ENCODE measurements at places on chromosomes 1 and 21.

- no peak for DNase-seq
These were observed 107.6 kb downstream of the NAV1 start for GRCh38 chr1:201646411-201647022.

GRCh38 chr21:37665230-37666024, 250.8 kb downstream of the KCNJ6 start:
- no peak for DNase-seq

GRCh38 chr21:34613679-34614627, 960 bp downstream of the RCAN1 start:
- no peak for DNase-seq

GRCh38 chr1:40750451-40750908, 33.1 kb upstream of the KCNQ4 start:
- no peak for DNase-seq

GRCh38 chr1:177984761-177985160, 14.9 kb upstream of the SEC16B start:
- no peak for DNase-seq

DNA sequence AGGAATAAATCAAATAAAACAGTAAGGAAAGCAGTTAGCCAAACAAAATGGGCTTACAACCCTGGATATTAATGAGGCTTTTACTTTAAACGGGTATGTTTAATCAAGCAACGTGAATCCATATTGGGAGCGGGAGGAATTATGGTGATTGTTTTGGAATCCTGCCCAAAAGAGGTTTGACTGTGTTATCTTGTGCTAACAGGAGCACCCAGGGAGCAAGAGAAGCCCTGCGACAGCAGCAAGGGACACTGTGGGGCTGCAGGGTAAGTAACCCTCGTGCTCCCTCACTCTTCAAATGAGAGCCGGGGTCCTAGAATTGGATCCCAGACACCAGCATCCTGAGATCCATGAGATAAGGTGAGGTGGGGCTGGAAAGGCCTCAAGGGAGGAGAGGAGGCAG, 72.6 kb upstream of the PGBD5 start:
- no peak for DNase-seq

- DNase-seq = no peak
These were observed 6.6 kb downstream of the SORT1 start for GRCh38 chr1:109391157-109391556.

- DNase-seq = no peak
These were observed 85.0 kb downstream of the ATP1A1 start for GRCh38 chr1:116457946-116458604.

- no peak for DNase-seq
These were observed 12.5 kb upstream of the PKP1 start for GRCh38 chr1:201270616-201271390.

DNA sequence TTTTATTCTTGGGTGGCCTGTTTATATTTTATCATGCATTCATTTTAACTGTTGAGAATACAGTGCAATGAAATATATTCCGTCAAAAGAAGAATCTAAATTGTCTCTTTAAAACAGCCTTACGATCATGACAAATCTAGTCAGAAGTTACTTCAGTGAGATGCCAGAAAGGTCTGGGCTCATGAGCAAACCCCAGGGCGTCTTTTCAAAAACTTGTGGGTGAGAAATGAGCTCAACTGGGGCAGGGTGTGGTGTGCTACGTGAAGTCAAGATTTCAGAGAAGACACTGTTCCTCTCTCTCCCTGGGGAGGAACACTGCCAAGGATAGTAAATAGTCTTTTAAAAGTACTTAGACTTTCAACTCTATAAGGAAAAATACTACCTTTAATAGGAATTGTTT, 13.4 kb upstream of the UAP1 start:
- DNase-seq = no peak

DNA sequence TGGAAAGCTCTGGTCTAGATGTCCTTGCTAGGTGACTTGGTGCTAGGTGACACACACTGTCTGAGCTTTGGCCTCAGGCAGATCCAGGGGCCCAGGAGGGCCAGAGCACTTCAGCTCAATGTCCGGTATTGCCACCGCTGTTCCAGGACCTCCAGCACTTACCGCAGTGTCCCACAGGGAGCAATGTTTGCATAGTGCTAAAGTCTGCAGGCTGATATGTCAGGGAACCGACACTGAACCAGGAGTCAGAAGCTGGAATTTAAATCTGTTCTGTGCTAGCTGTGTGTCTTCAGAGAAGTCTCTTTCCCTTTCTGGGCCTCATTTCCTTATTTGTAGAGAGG, 19.3 kb downstream of the DHCR24 start:
- no peak for DNase-seq

GRCh38 chr1:171948511-171948910, 107.2 kb downstream of the DNM3 start:
- DNase-seq = no peak

- DNase-seq = no peak
These were observed 34.6 kb downstream of the DNTTIP2 start for GRCh38 chr1:93844262-93845045.

- DNase-seq = no peak
These were observed 19.0 kb downstream of the DAB1 start for GRCh38 chr1:57404884-57405283.

GRCh38 chr1:112973788-112974187, 17.8 kb upstream of the SLC16A1 start:
- DNase-seq = no peak

- DNase-seq = no peak
These were observed 21.7 kb upstream of the PEX10 start for GRCh38 chr1:2433936-2434655.

- DNase-seq = no peak
These were observed 82.1 kb upstream of the COL6A1 start for GRCh38 chr21:45899317-45900033.

GRCh38 chr1:225737866-225738265, 39.8 kb upstream of the SRP9 start:
- DNase-seq = no peak

- no peak for DNase-seq
These were observed 36.3 kb downstream of the GABPB2 start for GRCh38 chr1:151106894-151107293.

GRCh38 chr1:5857011-5857410, 135.2 kb downstream of the NPHP4 start:
- no peak for DNase-seq

GRCh38 chr1:37100310-37100709, 66.0 kb upstream of the GRIK3 start:
- DNase-seq = no peak

- no peak for DNase-seq
These were observed 88.8 kb upstream of the GPR52 start for GRCh38 chr1:174358786-174359453.

DNA sequence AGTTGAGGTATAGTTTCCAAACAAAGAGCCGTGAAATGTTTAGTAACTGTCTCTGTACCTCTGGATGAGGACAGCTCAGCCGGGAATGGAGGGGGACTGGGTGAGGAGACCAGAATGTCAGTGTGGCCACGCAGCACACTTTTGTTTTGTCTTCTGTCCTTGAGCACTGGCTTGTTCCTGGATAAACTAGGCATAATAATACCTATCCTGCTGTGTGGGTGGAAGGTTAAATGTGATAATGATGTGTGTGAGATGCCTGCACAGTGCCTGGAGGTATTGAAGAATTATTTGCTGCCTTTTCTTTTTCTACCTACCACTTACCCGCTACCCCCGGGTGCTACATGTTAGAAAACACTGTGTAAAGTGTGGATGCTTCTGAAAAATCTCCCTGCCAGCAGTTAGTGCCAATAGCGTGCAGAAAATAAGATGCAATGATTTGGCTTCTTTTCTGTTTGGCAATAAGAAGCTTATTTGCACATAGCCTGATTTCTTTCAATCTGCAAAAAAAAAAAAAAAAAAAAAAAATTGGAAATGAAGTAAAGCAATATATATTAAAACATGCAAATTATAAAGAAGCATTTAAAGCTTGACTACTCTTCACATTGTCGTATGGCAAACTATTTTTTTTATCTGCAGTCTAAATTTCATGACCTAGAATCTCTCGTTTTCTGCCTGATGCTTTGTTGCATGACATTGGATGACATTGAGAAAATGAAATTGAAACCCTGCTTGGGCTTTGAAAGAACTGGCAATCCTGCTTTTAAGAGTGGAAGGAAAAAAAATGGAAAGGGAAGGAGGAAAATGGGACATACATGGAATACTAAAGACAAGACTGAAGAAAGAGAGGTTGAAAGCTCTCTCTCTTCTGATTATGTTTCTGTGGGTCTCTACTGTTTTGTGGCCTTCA, 89.5 kb downstream of the DISC1 start:
- no peak for DNase-seq

- no peak for DNase-seq
These were observed 111.6 kb upstream of the IFFO2 start for GRCh38 chr1:19067912-19068638.

GRCh38 chr1:179925922-179926849, 28.4 kb upstream of the CEP350 start:
- DNase-seq = no peak

DNA sequence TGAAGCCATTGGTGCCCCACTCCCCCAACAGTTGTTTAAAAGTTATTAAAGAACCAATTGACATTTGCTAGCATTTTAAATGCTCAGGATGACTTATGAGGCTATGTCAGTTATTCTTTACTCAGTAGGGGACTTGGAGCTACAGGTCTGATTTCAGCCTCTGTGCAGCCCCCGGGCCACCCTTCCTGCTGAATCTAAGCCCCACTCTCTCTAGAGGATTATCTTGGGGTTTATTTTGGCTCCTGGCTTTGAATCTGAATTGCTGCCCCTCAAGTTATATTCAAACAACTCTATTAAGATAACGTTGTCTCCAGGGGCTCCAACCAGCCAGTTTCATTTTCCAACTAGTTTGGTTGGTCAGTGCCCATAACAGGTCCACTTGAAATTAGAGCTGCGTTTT, 135.1 kb downstream of the ST6GALNAC3 start:
- no peak for DNase-seq

DNA sequence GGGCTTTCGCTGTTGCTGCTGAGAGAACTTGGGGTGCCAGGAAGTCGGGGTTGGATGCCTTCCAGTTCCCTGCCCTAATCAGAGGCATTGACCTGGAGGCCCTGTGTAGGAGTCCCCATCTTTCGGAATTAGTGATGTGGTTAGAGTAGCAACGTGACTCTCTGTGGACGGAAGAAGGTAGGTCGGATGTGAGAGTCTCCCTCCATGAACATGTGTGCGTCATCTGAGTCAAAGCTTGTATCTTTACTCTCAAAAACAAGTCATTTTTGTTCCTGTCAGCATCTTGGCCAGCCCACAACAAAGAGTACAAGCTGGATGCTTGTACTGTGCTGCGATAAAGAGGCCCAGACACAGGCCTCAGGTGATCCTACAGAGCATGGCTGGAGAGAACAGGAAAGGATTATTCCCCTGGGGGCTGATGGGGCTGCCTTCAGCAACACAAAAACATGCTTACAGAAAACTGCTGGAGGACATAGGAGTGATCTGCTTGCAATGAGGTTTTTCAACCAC, 31.0 kb upstream of the IL10 start:
- peak; percentile 66 for DNase-seq

- DNase-seq = no peak
These were observed 23.2 kb downstream of the SGIP1 start for GRCh38 chr1:66557157-66557556.

GRCh38 chr1:222187566-222188332, 360.2 kb downstream of the HHIPL2 start:
- DNase-seq = no peak

- no peak for DNase-seq
These were observed 738.5 kb upstream of the CHRM3 start for GRCh38 chr1:238647877-238648276.

DNA sequence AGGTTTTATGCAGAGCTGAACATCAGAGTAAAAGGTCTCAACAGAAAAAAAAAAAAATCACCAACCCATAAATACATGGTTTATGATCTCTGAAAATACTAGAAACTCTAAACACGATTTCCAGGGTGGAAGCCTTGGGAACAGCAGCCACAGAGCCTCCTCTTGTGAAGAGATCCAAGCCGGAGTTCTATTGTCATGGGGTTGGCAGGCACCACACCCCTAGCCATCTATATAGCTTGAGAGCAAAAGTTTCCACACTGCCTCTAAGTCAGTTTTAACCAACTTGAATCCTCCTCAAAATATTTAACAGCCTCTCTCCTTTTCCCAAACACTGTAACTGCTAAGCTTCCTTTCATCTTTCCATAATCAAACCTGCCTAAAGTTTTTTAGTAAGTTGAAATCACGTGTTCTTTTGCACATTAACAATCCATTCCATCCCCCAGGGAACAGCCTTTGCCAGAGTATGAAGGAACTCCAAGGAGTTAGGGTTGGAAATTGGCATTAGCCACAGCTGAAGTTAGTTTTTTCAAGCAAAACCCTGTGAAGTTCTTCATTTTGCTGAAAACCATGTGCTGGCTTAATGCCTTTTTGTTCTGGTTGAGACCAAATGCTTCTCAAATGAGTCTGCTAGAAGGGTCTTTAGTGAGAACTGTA, 13.8 kb upstream of the SEC16B start:
- no peak for DNase-seq

- no peak for DNase-seq
These were observed 11.1 kb downstream of the PEA15 start for GRCh38 chr1:160216301-160216700.

DNA sequence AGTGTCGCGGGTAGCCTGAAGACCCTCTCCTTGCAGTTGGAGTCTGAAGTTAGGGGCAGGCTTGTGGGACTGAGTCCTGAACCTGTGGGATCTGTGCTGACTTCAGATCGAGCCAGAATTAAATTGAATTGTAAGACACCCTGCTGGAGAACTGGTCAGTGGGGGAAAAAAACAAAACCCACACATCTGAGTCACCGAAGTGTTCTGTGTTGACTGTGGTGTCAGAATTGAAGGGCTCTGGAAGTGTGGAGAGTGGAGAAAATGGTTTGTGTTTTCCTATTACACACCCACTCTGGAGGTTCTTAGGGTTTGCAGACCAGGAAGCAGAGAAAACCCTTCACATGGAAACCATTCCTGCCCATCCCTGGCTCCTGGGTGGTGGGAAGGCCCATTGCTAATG, 209.5 kb upstream of the GALNT2 start:
- DNase-seq = no peak

DNA sequence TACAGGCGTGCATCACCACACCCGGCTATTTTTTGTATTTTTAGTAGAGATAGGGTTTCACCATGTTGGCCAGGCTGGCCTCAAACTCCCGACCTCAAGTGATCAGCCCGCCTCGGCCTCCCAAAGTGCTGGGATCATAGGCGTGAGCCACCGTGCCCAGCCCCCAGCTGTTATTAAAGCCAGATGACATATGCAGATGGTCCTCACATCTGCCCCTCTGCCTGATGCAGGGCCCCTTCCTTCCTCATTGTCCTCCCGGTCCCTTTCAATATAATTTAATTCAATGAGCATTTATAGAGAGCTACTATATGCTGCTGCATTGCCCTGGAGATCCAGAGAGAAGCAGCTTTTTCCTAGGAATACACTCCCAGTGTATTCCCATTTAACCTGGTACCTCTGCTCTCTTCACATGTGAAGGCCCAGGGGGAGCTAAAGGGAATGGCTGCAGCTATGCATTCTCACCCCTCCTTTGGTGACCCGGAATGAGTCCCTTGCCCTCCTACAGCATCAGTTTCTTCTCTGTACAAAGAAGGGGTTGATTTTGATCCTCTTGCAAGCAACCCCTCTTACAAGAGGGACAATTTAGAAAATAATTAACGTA, 55.6 kb downstream of the L1TD1 start:
- no peak for DNase-seq

All from stimulated activated CD8-positive, alpha-beta memory T cell treated with anti-CD3 and anti-CD28 coated beads, Interleukin-15, amount 100 ng/mL, for 4 hours (primary cell).